ENCODE measurements at places on chromosomes 13 and 19.

DNA sequence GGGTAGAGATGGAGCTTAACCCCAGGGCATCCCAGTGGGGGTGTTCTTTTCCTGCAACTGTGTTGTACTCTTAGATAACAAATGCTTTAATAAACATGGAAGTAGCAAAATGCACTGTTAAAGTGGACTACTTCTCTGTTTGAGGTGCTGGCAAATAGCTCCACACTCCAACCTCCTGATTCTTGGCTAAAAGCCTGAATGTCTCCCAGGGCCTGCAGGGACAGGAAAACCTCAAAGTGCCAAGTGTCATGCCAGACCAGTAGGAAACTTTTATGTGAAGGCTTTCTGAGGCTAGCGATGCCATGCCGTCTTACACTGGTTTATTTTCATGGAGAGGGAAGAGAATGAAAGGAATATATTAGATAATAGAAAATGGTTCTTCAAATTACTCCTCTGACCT is 6.8 kb downstream of the FREM2 start:
- no peak for DNase-seq

DNA sequence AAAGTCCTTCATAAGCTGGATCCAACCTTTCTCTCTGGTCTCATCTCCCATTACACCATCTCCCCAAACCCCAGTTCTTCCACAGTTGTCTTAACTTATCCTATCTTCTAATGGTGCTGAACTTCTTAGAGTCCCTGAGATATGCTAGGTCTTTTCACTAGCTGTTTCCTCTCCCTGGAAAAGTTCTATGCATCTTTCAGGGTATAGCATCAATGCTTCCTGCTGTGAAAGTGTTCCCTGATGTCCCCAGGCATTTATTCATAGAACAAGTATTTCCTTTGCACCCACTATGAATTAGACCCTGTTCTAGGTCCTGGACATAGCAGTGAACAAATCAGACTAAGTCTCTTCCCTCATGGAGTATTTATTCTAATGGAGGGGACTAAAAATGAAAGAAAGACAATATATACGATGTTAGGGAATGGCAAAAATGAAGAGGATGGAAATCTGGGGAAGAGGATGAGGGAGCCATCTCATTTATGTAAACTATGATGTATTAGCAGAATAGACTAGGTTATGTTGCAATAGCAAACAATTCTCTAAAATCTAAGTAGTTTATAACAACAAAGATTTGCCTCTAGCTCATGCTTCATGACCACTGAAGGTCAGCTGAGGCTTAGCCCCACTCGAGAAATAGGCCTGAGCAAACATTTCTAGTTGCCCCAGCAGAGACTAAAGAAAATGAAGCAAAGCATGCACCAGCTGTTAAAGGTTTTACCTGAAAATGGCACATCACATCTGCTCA is 120.0 kb downstream of the CYSLTR2 start:
- no peak for DNase-seq

- DNase-seq = no peak
Measured at GRCh38 chr13:110402299-110403069, 95.4 kb downstream of the COL4A2 start.

GRCh38 chr19:18300930-18301717 is 19.7 kb upstream of the JUND start:
- no peak for DNase-seq

DNA sequence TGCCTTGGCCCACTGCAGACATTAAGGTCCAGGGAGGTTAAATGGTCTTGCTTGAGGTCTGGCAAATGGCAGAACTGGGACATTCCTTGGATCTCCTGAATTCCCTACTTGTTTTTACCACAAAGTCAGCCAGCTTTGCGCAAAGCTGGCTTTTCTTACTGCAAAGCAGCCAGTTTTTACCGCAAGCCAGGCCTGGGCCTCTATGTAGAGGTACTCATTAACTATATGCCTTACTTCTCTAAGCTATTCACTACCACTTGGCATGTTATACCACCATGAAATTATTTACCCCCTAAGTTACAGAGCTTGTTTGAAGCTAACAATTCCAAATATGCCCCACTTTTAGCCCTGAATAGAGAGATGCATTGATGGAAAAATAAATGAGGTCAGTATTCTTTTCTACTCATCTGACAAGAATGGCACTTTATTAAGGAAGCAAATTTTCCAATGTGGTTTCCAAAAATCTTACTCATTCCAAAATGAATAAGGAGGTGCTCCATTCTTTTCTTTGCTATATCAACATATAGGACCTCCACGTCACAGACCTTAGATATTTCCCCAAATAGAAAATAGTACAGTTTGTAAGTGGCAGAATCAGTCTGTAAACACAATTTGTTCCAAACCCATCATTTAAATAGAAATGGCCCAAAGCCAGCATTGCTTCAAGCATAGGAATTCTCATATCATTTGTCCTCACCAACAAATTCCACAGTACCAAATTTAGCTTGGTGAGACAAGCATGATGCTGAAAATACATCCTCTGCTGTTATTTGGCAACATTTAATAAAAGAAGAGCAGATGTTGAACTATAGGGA is 143.9 kb upstream of the TSC22D1 start:
- DNase-seq = no peak

DNA sequence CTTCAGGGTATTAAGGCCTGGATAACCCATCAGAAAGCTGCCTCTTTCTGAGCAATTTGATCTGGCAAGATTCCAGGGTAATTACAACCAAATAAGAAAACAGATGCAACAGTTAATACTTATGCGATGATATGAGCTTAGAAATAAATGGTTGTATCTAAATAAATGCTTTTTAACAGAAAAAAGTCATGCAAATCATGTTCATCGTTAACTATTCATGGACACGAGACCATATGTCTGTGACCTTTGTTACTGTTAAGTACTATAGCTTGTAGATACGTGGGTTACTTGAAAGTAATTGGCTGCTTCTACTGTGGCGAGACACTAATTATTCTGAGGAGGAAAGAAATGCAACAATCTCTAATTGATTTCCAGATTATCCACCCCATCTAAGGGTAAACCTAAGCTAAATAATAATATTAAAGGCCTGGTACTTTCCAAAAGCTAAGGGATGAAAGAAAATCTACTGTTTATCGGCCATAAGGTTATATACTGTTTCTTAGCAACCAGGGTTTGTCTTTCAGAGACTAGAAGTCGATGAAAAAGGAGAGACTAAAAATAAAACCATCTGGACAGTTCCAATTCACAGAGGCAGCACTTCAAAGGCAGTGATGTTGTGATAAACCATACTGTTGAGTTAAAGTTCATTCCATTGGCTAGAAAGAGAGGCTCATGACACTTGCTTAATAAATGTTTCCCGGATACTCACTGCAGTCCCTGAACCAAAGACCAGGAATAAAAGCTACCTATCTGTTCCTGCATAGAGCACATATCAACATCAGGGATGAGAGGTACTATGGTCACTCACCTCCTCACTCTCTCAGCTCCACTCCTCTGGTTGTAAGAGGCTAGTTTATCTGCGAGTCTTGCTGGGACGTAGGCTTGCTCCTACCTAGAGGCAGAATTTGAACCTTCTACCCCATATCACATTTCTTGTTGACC is 1.5 kb downstream of the EPSTI1 start:
- DNase-seq = no peak

- DNase-seq = no peak
Measured at GRCh38 chr19:15548648-15549047, 40.3 kb downstream of the CYP4F22 start.

DNA sequence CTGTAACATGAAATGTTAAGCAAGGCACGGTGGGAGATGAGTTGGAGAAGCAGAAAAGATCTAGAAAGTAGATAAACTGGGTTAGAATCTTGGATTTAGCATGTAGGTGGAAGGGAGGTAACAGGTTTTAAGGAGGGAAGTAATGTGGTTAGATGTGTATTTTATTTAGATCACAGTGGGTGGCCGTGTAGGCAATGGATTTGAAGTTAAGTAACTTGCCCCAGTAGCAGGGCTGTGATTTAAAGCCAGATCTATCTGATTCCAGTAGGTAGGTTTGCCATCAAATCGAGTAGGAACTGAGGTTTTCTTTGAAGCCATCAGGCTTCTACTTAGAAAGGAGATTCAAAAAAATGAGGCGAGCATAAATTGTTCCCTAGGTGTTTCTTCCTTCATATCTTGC is 50.6 kb upstream of the IL17D start:
- DNase-seq = no peak

- no peak for DNase-seq
Measured at GRCh38 chr13:26423629-26424028, 133.9 kb upstream of the WASF3 start.

GRCh38 chr13:94550062-94550738 is 45.8 kb downstream of the TGDS start:
- no peak for DNase-seq

GRCh38 chr19:11397089-11397610 is 13.0 kb upstream of the EPOR start:
- DNase-seq = no peak

- DNase-seq = no peak
Measured at GRCh38 chr13:24168979-24169378, 8.5 kb downstream of the SPATA13 start.

GRCh38 chr13:24742294-24742693 is 21.7 kb upstream of the RNF17 start:
- no peak for DNase-seq

GRCh38 chr13:28575200-28575599 is 80.3 kb upstream of the FLT1 start:
- DNase-seq = no peak

DNA sequence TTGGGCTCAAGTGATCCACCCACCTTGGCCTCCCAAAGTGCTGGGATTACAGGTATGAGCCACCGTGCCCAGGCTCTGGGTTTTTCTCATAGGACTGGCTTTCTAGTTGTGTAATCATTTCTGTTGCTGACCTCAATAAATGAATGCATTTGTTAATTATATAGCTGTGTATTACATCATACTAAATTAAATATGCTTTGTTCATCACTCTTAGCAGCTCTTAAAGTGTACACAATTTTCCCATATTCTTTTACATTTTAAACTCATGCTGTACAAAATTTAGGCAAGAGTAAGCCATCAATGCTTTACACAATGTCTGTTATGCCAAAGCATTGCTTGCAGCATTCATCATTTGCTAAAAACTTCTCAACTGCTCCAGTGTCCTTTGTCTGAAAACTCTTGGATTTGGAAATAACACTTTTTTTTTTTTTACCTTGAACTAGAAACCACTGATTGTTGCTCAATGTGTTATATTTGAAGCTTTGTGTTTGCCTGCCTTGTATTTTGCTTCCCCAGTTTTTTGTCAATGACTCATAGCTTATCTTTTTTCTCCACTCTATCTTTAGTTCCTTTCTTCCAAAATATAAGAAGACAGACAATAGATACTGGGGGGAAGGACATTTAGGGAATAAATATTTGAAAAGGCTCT is 31.4 kb downstream of the CCDC122 start:
- no peak for DNase-seq

DNA sequence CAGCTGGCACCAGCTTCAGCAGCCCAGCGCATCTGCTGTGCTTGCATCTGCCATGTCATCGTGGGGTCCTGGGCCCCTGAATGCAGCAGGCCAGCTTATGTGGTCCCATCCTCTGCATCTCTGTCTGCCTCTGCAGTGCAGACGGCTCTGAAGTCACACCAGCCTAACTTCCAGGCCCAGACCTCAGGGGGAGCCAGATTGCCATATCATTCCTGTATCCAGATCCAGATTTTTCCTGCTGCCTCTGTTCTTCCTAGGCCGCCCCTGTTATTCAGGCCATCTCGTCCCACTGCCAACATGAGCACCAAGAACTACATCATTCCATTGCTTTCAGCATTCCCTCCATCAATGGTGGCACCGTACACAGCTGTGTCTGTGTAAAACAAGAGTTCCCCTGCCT is 571.6 kb downstream of the UQCRFS1 start:
- no peak for DNase-seq

DNA sequence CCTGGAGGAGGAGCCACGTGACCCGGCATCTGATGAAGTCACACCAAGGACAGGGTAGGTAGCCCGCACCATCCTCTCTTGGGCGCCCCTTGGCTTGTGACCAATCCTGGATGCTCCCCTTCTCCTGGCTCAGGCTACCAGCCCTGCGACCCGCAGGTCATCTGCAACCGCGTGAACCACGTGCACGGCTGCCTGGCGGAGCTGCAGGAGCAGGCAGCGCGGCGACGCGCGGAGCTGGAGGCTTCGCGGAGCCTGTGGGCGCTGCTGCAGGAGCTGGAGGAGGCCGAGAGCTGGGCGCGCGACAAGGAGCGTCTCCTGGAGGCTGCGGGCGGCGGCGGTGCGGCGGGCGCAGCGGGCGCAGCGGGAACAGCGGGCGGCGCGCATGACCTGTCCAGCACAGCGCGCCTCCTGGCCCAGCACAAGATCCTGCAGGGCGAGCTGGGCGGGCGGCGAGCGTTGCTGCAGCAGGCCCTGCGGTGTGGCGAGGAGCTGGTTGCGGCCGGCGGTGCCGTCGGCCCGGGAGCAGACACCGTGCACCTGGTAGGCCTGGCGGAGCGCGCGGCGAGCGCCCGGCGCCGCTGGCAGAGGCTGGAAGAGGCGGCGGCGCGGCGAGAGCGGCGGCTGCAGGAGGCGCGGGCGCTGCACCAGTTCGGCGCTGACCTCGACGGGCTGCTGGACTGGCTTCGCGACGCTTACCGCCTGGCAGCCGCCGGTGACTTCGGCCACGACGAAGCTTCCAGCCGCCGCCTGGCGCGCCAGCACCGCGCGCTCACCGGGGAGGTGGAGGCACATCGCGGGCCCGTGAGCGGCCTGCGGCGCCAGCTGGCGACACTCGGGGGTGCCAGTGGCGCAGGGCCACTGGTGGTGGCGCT is 45.9 kb downstream of the SPTBN4 start:
- no peak for DNase-seq

GRCh38 chr13:78845656-78846365 is 186.9 kb upstream of the OBI1 start:
- no peak for DNase-seq

GRCh38 chr19:42216653-42217519 is 591 bp downstream of the DEDD2 start:
- no peak for DNase-seq

GRCh38 chr19:33024398-33024797 is 40.3 kb downstream of the RHPN2 start:
- no peak for DNase-seq

DNA sequence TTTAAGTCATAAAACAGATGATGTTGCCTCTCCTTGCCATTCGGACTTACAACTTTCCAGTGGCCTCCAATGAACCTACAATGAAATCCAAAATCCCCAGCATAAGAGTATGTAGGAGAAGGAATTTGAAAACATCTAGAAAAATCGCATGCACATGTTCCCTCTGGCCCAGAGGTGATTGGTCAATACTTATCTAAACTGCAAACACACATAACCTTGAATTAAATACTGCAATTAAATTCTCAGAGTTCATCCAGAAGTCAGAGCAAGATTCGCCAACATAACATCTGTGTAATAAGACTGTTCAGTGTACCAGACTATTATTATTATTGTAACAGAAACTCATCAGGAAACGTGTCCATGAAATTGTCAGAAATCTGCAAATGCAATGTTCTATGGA is 82.2 kb upstream of the USP29 start:
- no peak for DNase-seq

- no peak for DNase-seq
Measured at GRCh38 chr13:41827507-41828213, 133.2 kb downstream of the VWA8 start.

GRCh38 chr13:109859898-109860297 is 73.5 kb upstream of the IRS2 start:
- DNase-seq = no peak

All from T-helper 17 cell (primary cell).